ENCODE measurements at places on chromosomes 5 and 9.

DNA sequence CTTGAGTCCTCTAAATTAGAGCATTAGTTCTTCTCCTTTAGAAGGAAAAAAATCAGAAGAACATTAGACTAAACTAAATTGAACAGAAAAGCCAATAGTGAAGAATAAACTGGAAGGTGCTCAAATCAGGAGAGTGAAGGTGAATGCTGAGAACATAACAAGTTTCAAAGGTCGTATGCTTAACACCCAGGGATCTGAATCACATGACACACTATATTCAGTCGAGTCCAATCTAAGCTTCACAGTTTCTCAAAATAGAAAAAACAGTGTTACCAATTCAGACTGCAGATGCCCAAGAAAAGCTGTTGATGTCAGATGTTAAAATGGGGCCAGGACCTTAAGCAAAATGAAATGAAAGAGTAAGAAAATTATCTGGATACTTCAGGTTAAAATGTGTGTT is 614.5 kb downstream of the EFNA5 start:
- DNase-seq, result no peak

DNA sequence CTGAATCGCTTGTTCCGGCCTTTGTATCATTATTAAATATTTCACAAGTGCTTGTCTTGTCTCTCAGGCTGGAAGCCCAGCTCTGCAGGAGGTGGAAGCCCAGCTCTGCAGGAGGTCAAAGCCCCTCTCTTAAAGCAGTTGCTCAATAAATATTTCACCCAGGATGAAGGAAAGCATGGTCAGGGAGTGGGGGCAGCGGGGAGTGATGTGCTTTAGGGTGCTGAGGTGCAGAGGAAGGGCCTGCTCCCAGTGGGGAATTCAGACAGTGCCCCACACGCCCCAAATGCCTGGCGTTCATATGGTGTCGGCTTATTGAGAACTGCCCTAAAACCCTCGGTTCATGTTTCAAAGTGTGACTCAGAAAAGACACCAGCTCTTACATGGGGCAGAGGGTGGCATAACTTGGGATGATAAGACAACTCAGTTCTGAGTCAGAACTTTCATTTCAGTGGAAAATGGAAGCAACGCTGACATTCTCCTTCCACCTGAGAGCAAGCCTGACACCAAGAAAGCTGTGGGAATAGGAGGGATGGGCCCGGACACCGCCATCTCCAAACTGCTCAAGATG is 114.3 kb upstream of the DAP start:
- DNase-seq, result no peak

DNA sequence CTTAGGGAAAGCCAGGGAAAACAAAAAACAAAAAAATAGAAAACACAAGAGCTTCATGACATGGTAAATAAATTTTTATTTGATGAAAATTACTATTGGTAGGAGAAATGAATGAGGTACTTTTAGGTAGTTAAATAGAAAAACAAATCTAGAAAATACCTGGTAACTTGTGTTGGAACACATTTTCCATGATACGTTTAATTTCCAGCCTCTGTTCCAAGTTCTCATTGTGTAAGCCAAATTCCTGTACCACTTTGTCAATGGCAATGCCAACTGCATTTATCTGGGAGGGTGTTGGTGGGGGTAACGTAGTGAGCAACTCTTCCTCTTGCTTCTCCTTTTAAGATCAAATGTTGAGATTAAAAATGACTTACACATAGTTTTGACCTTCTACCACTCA is 9.4 kb downstream of the TUT7 start:
- DNase-seq, result no peak

- peak; percentile 29 for DNase-seq
Measured at GRCh38 chr9:128882677-128883603, 1.0 kb downstream of the LRRC8A start.

GRCh38 chr5:54703133-54703532 is 185.6 kb downstream of the SNX18 start:
- peak; percentile 77 for DNase-seq

GRCh38 chr5:172503925-172504700 is 49.8 kb upstream of the SH3PXD2B start:
- DNase-seq, result no peak
